ENCODE measurements at places on chromosomes 1 and 21.

- DNase-seq, result no peak
Observed at GRCh38 chr1:191498318-191498717, 659.9 kb upstream of the RGS18 start.

GRCh38 chr1:94831641-94832040, 11.5 kb downstream of the SLC44A3 start:
- DNase-seq, result no peak

DNA sequence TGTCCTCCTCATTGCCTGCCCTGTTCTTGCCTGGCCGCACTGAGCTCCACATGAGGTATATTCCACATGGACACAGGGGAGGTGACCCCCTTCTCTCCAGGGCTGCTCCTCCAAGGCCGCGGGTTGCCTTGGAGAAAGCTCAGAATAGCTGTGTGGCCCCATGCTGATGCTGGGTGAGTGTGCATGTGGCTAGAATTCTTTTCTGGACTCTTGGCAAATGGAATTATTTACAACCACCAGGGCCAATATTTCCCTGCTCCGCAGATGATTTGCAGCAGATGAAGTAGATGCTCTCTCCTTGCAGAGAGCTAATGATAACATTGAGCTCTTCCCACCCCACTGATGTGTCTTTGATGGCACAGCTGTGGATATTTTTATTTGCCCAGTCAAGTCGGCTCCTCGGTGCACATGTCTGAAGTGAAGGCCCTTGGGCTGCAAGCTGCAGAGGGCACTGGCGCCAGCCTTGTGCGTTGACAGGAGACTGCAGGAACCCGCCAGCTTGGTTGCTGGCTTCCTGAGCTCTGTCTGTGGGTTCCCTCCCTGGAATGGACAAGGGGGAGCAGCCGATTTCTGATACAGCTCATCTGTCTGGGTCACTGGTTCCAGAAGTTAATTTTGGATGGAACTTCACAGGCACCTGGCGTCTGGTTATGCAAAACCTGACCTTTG, 404.7 kb upstream of the VAMP3 start:
- DNase-seq, result no peak

- DNase-seq, result no peak
Observed at GRCh38 chr1:160539684-160539989, 16.6 kb upstream of the SLAMF6 start.

DNA sequence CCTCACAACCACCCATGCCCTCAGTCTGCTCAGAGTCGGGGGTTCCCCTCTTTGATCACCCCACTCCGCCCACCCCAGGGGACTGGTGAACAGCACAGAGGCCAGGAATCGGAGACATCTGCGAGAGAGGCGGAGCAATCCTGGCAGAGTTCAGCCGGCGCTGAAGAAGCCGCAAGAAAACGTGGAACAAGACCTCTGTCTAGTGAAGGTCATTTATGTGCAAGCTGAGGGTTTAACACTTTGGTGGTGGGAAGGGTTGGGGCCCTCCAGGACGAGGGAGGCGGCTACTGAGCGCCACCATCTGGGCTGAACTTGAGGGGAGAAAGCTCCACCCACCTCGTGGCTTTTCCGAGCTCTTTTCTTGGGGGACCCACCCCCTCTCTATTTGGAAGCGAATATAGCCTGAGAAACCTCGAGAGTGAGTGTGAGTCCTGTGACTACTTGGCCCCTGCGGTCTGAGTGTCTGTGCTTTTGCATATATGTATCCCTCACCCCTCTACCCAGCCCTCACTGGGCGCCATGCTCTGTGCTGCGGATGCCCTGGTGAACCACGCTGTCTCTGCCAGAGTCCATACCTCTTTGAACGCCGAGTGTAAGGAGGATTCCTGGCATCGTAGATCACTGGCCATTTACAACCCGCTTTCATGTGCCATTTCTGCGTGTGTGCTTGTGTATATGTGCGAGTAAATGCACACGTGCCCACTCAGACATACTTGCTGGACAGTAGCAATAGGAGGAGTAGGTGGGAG, 1.2 kb upstream of the EPHA10 start:
- DNase-seq, result no peak

GRCh38 chr1:86914601-86914997, at the start of gene HS2ST1:
Gene HS2ST1, plus strand, starts transcription at chr1:86914635.
- no peak for DNase-seq

GRCh38 chr1:15848929-15849774, 1.6 kb downstream of the SPEN start:
- no peak for DNase-seq

DNA sequence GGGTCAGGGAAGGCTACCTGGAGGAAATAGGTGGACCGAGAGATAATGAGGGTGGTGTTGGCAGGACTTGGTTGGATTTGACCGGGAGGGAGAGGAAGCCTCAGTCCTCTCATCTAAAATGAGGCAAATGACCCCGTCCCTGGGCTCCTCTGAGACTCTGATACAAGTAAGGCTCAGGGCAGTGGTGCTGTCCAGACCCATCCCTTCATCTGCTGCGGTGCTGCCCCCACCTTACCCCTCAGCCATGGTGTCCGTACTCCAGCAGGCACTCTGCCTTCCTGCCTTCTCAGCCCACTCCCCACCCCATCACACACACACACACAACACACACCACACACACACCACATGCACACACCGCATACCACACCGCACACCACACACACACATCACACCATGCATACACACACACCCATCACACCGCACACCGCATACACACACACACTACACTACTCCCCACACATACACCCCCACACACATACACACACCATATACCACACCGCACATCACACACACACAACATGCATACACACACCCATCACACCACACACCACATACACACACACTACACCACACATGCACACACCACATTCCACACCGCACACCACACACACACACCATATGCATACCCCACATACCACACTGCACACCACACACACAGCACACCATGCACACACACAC, 29.4 kb upstream of the SLC26A9 start:
- DNase-seq, result no peak

DNA sequence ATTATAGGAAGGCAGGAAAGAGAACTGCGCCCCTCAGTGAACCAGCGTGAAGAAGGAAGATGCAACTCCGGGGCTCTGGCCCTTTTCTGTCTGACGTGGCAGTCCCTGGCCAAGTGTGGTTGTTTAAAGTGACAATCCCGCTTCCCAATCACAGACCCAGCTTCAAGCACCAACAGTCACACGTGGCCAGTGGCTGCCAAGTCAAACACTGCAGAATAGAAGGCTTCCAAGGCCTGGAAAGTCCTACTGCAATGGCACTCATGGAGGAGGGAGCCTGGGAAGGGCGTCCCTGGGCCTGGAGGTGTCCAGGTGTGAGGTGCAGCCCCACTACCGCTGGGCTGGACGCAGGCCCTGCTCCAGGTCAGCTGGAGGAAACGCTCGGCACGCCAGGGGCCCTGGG, 143.8 kb downstream of the CASZ1 start:
- DNase-seq, result no peak

- DNase-seq, result no peak
Observed at GRCh38 chr21:15274701-15275485, 210.1 kb upstream of the NRIP1 start.

- DNase-seq, result no peak
Observed at GRCh38 chr21:32698971-32699693, 28.7 kb downstream of the SYNJ1 start.

GRCh38 chr1:224502459-224503160, 68.0 kb upstream of the WDR26 start:
- DNase-seq, result no peak

- no peak for DNase-seq
Observed at GRCh38 chr1:43991200-43991475, 261 bp upstream of the CCDC24 start.

DNA sequence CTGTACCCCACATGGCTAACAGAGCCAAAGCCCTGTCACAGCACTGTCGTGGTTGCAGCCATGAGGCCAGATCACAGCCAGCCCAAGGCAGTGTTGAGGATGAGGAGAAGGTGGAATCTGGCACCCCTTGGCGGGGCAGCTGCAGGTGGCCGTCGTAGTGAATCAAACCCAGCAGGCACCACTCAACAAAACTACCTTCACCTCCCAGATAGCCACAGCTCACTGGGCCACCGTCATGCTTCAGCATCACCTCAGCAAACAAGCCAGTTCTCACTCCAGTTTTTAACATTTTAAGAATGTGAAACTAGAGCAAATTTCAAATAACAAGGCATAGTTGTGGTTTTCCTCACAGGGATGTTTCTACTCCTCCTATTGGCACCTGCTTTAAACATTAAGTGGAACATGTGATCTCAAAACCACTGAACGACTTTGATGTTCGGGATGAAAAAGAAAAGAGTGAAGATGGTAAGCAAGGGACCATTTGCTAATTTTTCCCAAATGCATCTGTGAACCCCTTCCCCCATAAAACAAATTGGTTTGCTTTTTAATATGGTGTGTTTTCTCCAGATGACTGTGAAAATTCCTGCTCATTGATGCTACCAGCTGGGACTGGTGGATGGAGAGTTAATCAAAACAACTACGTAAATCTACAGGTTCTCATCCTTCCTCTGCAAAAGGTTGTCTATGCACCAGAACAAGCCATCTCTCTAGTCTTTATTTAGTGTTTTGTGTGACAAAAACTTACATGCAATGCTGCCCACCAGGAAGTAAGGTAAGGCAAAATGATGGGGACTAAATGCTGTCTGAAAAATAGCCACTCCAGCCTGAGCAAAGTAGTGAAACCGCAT, 45.5 kb downstream of the TOR1AIP2 start:
- no peak for DNase-seq

DNA sequence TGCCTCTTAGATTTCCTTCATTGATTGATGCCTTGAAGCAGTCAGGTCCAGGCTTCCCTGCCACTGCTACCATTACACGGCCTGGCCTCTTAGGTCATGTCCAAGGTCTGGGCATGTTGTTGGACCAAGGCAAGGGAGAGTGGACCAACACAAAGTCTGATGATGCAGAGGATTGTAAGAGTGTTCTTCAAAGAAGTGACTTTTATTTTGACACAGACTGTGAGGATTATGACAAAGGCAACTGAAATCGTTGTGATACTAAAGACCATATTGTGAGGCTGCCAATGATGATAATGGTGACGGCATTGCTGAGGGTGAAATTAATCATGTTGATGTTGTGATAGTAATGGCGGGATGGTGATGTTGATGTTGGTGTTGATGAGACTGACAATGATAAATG, 149.5 kb downstream of the GRIK3 start:
- no peak for DNase-seq

- no peak for DNase-seq
Observed at GRCh38 chr1:218926631-218927030, 247.0 kb upstream of the LYPLAL1 start.

- no peak for DNase-seq
Observed at GRCh38 chr1:12019858-12020509, 686 bp downstream of the MIIP start.

- DNase-seq, result no peak
Observed at GRCh38 chr1:57321776-57322175, 102.1 kb downstream of the DAB1 start.

DNA sequence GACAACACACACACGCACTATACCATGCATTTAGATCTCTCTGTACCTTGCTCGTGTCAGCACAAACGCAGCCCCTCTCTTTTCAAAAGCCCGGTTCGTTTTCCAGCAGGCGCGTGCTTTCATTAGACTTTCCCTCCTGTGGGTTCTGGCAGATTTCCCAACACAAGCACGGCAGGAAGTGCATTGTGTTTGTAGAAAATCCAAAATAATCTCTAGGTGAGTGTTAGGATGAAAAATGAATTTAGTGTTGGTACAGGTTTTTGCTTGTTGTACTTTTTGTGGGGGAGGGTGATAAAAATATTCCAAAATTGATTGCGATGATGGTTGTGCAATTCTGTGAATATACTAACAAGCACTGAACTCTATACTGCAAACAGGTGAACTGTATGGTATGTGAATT, 54.1 kb upstream of the POFUT2 start:
- DNase-seq, result no peak

- DNase-seq, result no peak
Observed at GRCh38 chr1:198155253-198155652, 1.5 kb upstream of the NEK7 start.

GRCh38 chr1:233328142-233328921, 808 bp downstream of the MAP3K21 start:
- peak; percentile 14 for DNase-seq

DNA sequence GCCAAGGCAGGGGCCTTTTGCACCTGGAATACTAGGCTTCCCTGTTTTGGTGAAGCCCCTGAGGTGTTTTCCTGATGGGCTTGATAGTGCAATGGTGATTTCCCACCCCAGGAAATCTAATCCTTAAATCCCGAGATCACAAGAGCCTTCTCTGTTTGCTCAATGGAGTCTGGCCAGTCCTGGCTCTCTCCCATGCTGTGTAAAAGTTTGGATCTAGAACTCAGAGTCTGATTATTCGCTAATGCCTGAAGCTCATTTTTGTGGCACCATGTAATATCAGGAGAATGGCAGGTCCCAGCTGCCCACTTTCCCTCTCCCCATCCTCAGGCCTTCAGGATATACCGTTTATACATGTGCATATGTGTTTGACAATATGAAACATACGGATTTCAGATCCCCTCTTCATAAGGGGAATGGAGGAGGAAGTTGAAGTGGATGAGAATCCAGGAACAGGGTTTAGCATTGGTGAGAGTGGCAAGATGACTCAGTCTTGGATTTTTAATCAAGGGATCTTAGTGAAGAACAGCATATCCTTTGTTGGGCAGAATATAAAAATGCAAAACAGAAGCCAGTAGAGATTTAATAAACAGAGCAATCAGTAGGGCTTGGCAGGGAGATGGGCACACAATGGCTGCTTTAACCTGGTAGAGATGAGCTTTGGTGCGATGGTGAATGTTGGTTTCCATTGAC, 62.1 kb downstream of the CLIC6 start:
- no peak for DNase-seq

- DNase-seq, result no peak
Observed at GRCh38 chr1:42935313-42935895, 23.3 kb downstream of the SLC2A1 start.

GRCh38 chr1:6989212-6990159, 204.2 kb downstream of the CAMTA1 start:
- no peak for DNase-seq

DNA sequence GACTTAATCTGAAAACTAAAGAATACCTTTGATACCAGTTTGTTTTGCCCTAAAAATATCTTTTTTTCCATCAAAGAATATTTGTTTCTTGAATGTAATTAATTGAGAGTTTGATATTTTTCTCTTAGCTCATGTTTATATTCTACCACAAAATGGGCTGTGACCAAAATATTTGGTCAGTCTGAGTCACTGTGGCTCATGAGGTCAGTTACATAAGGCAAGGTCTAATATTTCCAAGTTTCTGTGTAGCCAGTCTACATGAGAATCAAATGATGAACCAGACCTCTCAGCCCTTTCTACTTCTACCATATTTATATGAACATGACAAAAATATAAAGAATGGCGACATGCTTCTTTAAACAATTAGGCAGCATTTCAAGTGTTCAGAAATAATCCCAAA, 83.0 kb upstream of the IVNS1ABP start:
- DNase-seq, result no peak

GRCh38 chr1:82978461-82979324, 1020.2 kb downstream of the TTLL7 start:
- DNase-seq, result no peak

- DNase-seq, result no peak
Observed at GRCh38 chr1:116343019-116343418, 30.0 kb upstream of the ATP1A1 start.

- DNase-seq, result no peak
Observed at GRCh38 chr1:167517535-167518330, 596 bp downstream of the CD247 start.

Measured in GM12892 (cell line).